Spleen (tissue), 13 donors: ENCODE measurements at places on chromosomes 7 and 10.

GRCh38 chr10:132423966-132424861 is 27.2 kb downstream of the PWWP2B start:
- H3K4me3 ChIP-seq: no peak overlapping the region
- H3K27ac ChIP-seq: peak overlapping the region; percentile 97
- H3K4me1 ChIP-seq: peaks cover 63% of the 10 kb centered on the region
- H3K36me3 ChIP-seq: no peaks in the 10 kb centered on the region
- H3K27me3 ChIP-seq: no peaks in the 10 kb centered on the region
- peak; percentile 76 for DNase-seq

GRCh38 chr7:95105627-95106026 is 198.2 kb downstream of the PPP1R9A start:
- H3K4me1 ChIP-seq: no peaks in the 10 kb centered on the region
- no peaks in the 10 kb centered on the region for H3K27me3 ChIP-seq
- no peak for DNase-seq
- no peak overlapping the region for H3K4me3 ChIP-seq
- no peak overlapping the region for H3K27ac ChIP-seq

GRCh38 chr10:36764823-36765222 is 360.6 kb upstream of the ANKRD30A start:
- H3K4me1 ChIP-seq: peaks cover 4% of the 10 kb centered on the region
- no peaks in the 10 kb centered on the region for H3K36me3 ChIP-seq
- no peak for DNase-seq
- H3K4me3 ChIP-seq: no peak overlapping the region
- H3K27me3 ChIP-seq: no peaks in the 10 kb centered on the region

GRCh38 chr10:77700086-77700485 is 62.5 kb upstream of the KCNMA1 start:
- no peaks in the 10 kb centered on the region for H3K4me1 ChIP-seq
- H3K4me3 ChIP-seq: no peak overlapping the region
- no peak for DNase-seq
- no peak overlapping the region for H3K27ac ChIP-seq
- no peaks in the 10 kb centered on the region for H3K27me3 ChIP-seq
- H3K36me3 ChIP-seq: no peaks in the 10 kb centered on the region

GRCh38 chr10:28274475-28274874 is 28.4 kb downstream of the MPP7 start:
- no peak overlapping the region for H3K4me3 ChIP-seq
- H3K36me3 ChIP-seq: no peaks in the 10 kb centered on the region
- no peaks in the 10 kb centered on the region for H3K4me1 ChIP-seq
- no peak for DNase-seq
- no peak overlapping the region for H3K27ac ChIP-seq

- DNase-seq: no peak
- H3K27me3 ChIP-seq: no peaks in the 10 kb centered on the region
- H3K4me3 ChIP-seq: no peak overlapping the region
- no peak overlapping the region for H3K27ac ChIP-seq
- H3K4me1 ChIP-seq: no peaks in the 10 kb centered on the region
Observed at GRCh38 chr10:120394446-120394845, 62.6 kb upstream of the PLPP4 start.

- no peak overlapping the region for H3K4me3 ChIP-seq
- H3K27ac ChIP-seq: no peak overlapping the region
- no peak for DNase-seq
- H3K27me3 ChIP-seq: no peaks in the 10 kb centered on the region
- H3K4me1 ChIP-seq: no peaks in the 10 kb centered on the region
Observed at GRCh38 chr10:80561950-80562349, 24.2 kb downstream of the SH2D4B start.

DNA sequence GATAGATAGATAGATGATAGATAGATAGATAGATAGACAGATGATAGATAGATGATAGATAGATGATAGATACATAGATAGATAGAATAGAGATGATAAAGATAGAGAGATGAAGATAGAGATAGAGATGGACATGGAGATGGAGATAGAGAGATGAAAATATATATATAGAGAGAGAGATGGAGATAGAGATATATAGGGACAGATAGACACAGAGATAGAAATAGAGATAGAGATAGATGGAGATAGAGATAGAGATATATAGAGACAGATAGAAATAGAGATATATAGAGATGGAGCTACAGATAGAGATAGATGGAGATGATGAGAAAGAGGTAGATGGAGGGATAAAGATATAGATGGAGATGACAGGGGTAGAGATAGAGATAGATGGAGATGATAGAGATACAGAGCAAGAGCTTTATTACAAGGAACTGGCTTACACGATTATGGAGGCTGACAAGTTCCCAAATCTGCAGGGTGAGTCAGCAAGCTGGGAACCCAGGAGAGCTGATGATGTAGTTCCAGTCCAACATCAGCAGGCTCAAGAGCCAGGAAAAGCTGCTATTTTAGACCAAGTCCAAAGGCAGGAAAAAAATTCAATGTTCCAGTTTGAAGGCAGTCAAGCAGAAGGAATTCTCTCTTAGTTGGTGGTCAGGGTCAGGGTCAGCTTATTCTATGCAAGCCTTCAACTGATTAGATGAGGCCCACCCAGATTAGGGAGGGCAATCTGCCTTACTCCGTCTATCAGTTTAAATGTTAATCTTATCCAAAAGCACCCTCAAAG is 37.1 kb downstream of the CAV1 start:
- no peaks in the 10 kb centered on the region for H3K4me1 ChIP-seq
- DNase-seq: no peak
- no peaks in the 10 kb centered on the region for H3K27me3 ChIP-seq
- no peak overlapping the region for H3K4me3 ChIP-seq
- H3K27ac ChIP-seq: no peak overlapping the region

DNA sequence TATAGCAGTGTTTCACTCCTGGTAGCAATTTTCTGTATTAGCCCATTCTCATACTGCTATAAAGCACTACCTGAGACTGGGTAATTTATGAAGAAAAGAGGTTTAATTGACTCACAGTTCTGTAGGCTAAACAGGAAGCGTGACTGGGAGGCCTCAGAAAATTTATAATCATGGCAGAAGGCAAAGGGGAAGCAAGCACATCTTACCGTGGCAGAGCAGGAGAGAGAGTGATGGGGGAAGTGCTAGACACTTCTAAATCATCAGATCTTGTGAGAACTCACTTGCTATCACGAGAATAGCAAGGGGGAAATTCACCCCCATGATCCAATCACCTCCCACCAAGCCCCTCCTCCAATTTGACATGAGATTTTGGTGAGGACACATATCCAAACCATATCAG is 131.6 kb upstream of the EFCAB10 start:
- DNase-seq: no peak
- no peak overlapping the region for H3K4me3 ChIP-seq
- no peaks in the 10 kb centered on the region for H3K4me1 ChIP-seq
- H3K36me3 ChIP-seq: no peaks in the 10 kb centered on the region
- no peaks in the 10 kb centered on the region for H3K27me3 ChIP-seq

- DNase-seq: no peak
- no peaks in the 10 kb centered on the region for H3K36me3 ChIP-seq
- H3K27me3 ChIP-seq: no peaks in the 10 kb centered on the region
- no peak overlapping the region for H3K4me3 ChIP-seq
Observed at GRCh38 chr10:29918623-29919400, 140.6 kb downstream of the JCAD start.

GRCh38 chr7:81776948-81777630 is 7.2 kb upstream of the HGF start:
- no peaks in the 10 kb centered on the region for H3K36me3 ChIP-seq
- H3K27ac ChIP-seq: no peak overlapping the region
- H3K27me3 ChIP-seq: no peaks in the 10 kb centered on the region
- H3K4me3 ChIP-seq: no peak overlapping the region
- no peak for DNase-seq

DNA sequence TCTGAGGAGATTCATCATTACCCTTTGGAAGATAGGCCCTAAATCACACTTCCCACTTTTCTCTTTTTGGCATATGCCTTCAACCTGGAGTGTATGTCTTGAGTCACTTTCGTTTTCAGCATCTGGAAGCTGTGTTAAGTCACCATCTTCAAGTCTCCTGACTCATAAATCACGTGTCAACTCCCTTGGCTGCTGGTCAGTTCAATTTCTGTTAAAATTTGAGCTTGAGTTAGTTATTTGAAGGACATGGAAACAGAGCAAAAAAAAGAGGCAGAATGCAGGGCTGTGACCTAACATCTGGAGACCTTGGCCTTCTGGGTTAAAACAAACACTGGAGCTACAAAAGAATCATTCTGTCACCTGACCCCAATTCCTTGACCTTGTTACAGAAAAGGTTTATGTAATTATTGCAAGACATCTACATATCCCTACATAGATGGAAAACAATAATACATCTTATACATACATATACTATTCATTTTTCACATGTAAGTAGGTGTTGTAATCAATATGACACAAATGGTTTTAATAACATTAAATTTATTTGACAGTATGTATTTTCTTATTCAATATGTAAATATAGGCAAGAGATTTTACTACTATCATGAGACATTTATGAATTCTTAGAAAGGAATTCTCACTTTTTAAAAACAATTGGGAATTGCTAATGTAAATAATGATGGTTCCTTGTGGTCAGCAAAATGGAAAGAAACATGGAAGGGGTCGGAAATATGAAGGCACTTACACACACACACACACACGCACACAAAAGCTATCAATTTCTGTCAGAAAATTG is 169.7 kb upstream of the PHYHIPL start:
- no peaks in the 10 kb centered on the region for H3K36me3 ChIP-seq
- H3K27ac ChIP-seq: no peak overlapping the region
- H3K4me1 ChIP-seq: no peaks in the 10 kb centered on the region
- DNase-seq: no peak
- no peaks in the 10 kb centered on the region for H3K27me3 ChIP-seq

DNA sequence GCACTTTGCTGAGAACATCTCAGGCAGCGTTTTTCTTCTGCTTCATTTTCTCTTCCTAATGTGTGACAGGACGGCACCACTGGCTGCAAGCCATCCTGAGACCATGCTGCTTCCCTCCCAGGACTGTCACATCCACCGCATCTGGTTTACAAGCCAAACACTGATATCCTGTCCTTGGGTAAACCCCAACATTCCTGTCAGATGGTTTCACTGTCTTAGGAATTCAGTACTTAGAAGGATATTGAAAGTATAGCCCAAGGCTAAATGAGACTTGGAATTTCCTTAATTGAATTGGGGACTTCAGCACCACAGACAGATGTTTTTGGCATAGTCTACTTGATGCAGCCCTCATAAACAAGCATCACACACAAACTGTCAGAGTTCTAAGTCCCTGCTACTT is 74.2 kb upstream of the PLXNA4 start:
- peaks cover 28% of the 10 kb centered on the region for H3K4me1 ChIP-seq
- H3K27ac ChIP-seq: no peak overlapping the region
- H3K27me3 ChIP-seq: no peaks in the 10 kb centered on the region
- no peak overlapping the region for H3K4me3 ChIP-seq
- no peak for DNase-seq

GRCh38 chr10:47029181-47030009 is 118.2 kb downstream of the PTPN20 start:
- H3K36me3 ChIP-seq: no peaks in the 10 kb centered on the region
- no peak overlapping the region for H3K4me3 ChIP-seq
- H3K27ac ChIP-seq: no peak overlapping the region
- no peaks in the 10 kb centered on the region for H3K4me1 ChIP-seq

GRCh38 chr10:58653139-58653538 is 140.5 kb downstream of the BICC1 start:
- H3K4me1 ChIP-seq: no peaks in the 10 kb centered on the region
- no peaks in the 10 kb centered on the region for H3K27me3 ChIP-seq
- no peak overlapping the region for H3K27ac ChIP-seq
- DNase-seq: no peak
- H3K36me3 ChIP-seq: no peaks in the 10 kb centered on the region

- no peaks in the 10 kb centered on the region for H3K27me3 ChIP-seq
- no peak overlapping the region for H3K4me3 ChIP-seq
- no peaks in the 10 kb centered on the region for H3K4me1 ChIP-seq
- peak; percentile 56 for DNase-seq
Observed at GRCh38 chr7:101547916-101548661, 81.0 kb downstream of the MYL10 start.

DNA sequence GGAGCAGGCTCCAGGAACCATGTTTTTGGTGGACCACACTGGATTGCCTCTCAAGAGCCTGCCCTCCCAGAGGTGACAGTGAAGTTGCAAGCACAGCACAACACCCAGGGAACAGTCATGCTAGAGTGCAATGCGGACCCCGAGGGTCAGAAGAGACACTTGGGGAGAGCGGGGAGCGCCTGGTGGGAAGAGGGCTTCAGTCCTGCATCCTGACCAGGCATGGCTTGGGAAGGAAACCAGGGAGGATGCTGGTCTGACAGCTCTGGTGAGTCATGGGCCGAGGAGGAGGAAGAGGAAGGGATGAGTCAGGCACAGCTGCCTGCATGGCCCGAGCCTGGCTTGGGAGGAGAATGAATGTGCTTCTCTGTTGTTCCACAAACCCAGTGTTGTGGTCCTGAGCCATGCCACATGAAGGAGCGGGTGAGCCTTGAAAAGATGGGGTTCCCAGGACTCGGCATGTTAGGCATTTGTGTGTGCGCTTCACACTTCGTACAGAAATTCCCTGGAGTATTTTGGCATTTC is 29.5 kb upstream of the ANKRD2 start:
- H3K4me1 ChIP-seq: peaks cover 18% of the 10 kb centered on the region
- no peak overlapping the region for H3K4me3 ChIP-seq
- DNase-seq: peak; percentile 86
- H3K27me3 ChIP-seq: no peaks in the 10 kb centered on the region
- peak overlapping the region; percentile 55 for H3K27ac ChIP-seq

- H3K27me3 ChIP-seq: no peaks in the 10 kb centered on the region
- H3K36me3 ChIP-seq: no peaks in the 10 kb centered on the region
- no peak overlapping the region for H3K4me3 ChIP-seq
- no peaks in the 10 kb centered on the region for H3K4me1 ChIP-seq
- no peak for DNase-seq
- no peak overlapping the region for H3K27ac ChIP-seq
Observed at GRCh38 chr10:45444022-45444421, 70.0 kb downstream of the ALOX5 start.

- H3K4me1 ChIP-seq: peaks cover 6% of the 10 kb centered on the region
- no peak overlapping the region for H3K27ac ChIP-seq
- H3K27me3 ChIP-seq: peaks cover 24% of the 10 kb centered on the region
- no peak overlapping the region for H3K4me3 ChIP-seq
- H3K36me3 ChIP-seq: no peaks in the 10 kb centered on the region
Observed at GRCh38 chr10:97915346-97916131, 65.9 kb downstream of the GOLGA7B start.

DNA sequence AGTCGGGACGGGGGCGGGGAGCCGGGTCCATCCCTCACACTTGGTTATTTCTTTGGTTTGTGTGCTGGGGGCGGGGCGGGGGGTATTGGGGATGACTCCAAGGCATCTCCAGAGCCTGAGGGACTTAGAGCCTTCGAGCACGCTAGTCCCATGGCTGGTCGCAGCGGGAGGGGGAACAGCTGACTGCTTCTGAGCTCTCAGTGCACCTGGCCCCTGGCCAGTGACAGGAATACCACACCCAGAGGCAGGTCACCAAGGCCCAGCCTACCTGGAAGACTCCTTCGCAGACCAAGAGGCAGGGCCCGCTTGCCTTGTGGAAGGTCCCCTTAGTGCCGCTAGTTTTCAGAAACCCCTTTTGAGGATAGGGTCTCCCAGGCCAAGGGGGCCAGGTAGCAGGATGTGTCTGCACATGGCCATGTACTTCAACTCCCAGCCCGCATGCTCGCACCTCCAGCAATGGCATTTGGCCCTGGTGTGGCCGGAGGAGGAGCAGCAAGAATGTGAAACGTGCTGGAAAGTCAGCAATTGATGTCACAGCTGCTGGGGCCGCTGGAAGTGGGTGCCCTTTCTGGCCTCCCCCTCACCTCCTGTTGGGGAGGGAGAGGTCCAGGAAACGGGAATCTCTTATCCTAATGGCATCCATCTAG is 40.3 kb downstream of the AGAP3 start:
- no peak overlapping the region for H3K4me3 ChIP-seq
- no peaks in the 10 kb centered on the region for H3K36me3 ChIP-seq
- no peaks in the 10 kb centered on the region for H3K27me3 ChIP-seq
- H3K4me1 ChIP-seq: peaks cover 8% of the 10 kb centered on the region
- no peak for DNase-seq
